ENCODE measurements at places on chromosomes 3 and 15. TPM values are rescaled to one million over a fixed set of nuclear protein-coding genes. Genes with fewer than 3 reads are reported as not detected.

- no peak overlapping the region for H3K27ac ChIP-seq
- H3K4me3 ChIP-seq, result no peak overlapping the region
- H3K27me3 ChIP-seq, result no peaks in the 10 kb centered on the region
- H3K36me3 ChIP-seq, result peaks cover 8% of the 10 kb centered on the region
- no peaks in the 10 kb centered on the region for H3K4me1 ChIP-seq
- DNase-seq, result no peak
These were observed 13.3 kb upstream of the TMEM87A start for GRCh38 chr15:42286445-42287029.

The AQR gene
- 19.3 TPM for total RNA-seq

The PLSCR5 gene
- total RNA-seq, result not detected

GRCh38 chr3:124974691-124975090, 40.1 kb upstream of the MUC13 start:
- no peaks in the 10 kb centered on the region for H3K4me1 ChIP-seq
- H3K36me3 ChIP-seq, result peaks cover 30% of the 10 kb centered on the region
- no peak for DNase-seq
- no peak overlapping the region for H3K27ac ChIP-seq

The PCLAF gene
- total RNA-seq, result 8.3 TPM

The CYP1A1 gene
- total RNA-seq, result 0.27 TPM

DNA sequence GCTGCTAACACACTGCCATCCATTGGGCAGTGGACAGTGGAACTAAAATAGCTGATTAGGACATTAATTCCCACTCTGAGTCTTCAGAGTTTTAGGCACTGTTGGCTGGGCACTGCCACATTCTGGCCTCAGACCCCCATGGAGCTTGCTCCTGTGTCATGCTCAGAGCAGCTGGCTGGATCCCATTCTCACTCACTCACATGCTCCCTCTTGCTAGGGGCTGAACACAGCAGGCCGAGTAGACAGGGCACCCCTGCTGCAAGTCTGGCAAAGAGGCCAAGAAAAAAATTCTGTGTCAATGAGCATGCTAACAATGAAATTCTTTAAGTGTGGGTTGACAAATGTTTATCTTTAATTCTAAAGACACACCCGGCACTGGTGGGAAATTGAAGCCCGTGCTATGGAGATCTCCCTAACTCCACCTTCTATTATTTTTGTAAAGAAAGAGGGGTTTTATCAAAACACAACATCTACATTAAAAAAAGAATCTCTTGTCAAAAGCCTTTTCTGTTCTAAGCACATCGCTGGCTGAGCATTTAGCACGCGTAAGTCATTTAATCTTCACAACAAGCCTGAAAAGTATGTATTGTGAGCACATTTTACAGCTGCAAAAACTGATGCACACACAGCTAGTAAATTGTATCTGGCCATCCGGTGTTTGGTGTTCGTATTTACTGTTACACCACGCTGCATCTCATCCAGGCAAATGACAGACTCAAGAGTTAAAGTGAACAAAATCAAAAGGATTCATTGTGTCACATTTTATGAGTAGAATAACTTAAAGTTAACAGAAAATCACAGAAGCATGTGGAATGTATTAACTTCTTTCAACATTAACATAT, 362.1 kb downstream of the PLOD2 start:
- H3K27me3 ChIP-seq, result no peaks in the 10 kb centered on the region
- no peaks in the 10 kb centered on the region for H3K36me3 ChIP-seq
- H3K4me1 ChIP-seq, result peaks cover 31% of the 10 kb centered on the region
- no peak overlapping the region for H3K27ac ChIP-seq

The MESP1 gene
- total RNA-seq, result 2.7 TPM

The ADAMTSL3 gene
- total RNA-seq, result 0.49 TPM

- H3K27ac ChIP-seq, result peak overlapping the region; percentile 90
- peaks cover 40% of the 10 kb centered on the region for H3K4me1 ChIP-seq
- H3K27me3 ChIP-seq, result no peaks in the 10 kb centered on the region
- DNase-seq, result no peak
These were observed 65.4 kb upstream of the THSD4 start for GRCh38 chr15:71049706-71050422.

DNA sequence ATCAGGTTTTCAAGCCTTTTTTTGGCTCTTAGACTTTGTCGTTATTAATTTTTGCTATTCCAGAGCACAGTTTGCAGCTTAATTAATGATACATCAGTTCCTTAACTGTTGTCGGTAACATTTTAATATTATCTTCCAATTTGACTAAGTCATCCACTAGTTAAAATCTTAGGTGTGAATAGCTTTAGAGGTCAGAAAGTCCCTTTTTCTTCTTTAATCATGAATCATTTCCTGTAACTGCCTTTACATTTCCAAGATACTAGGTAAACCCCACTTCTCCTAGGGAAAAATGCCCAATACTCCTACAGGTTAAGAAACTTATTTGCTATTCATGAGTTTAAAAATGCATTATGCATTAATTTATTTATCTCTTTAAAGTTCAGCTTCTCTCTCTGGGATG, 260.9 kb upstream of the CFAP20DC start:
- H3K27ac ChIP-seq, result no peak overlapping the region
- peaks cover 12% of the 10 kb centered on the region for H3K4me1 ChIP-seq
- no peak for DNase-seq
- peaks cover 2% of the 10 kb centered on the region for H3K36me3 ChIP-seq
- no peaks in the 10 kb centered on the region for H3K27me3 ChIP-seq

The CAMP gene
- total RNA-seq, result not detected

GRCh38 chr3:182917134-182917533, 63.2 kb downstream of the DCUN1D1 start:
- H3K36me3 ChIP-seq, result peaks cover 4% of the 10 kb centered on the region
- no peak for DNase-seq
- H3K27me3 ChIP-seq, result no peaks in the 10 kb centered on the region
- no peak overlapping the region for H3K27ac ChIP-seq
- peaks cover 17% of the 10 kb centered on the region for H3K4me1 ChIP-seq
- H3K4me3 ChIP-seq, result no peak overlapping the region
